ENCODE measurements at places on chromosomes 1 and 21. TPM values are rescaled to one million over a fixed set of nuclear protein-coding genes. Genes with fewer than 3 reads are reported as not detected.
A peak's percentile ranks its signal among the peaks of the same experiment; 100 is the strongest.

SELL gene
- 0.24 TPM for total RNA-seq

GUCA2A gene
- not detected for total RNA-seq

DIO1 gene
- not detected for total RNA-seq

KRTAP25-1 gene
- not detected for total RNA-seq

SLC25A34 gene
- total RNA-seq = 11.2 TPM

OR6Y1 gene
- not detected for total RNA-seq

LORICRIN gene
- total RNA-seq = not detected

FBLIM1 gene
- 3.9 TPM for total RNA-seq

GPR3 gene
- not detected for total RNA-seq

S1PR1 gene
- 47.7 TPM for total RNA-seq

BSND gene
- not detected for total RNA-seq

CACNA1S gene
- 78.5 TPM for total RNA-seq

TP73 gene
- not detected for total RNA-seq

TDRD10 gene
- total RNA-seq = 4.2 TPM

DNA sequence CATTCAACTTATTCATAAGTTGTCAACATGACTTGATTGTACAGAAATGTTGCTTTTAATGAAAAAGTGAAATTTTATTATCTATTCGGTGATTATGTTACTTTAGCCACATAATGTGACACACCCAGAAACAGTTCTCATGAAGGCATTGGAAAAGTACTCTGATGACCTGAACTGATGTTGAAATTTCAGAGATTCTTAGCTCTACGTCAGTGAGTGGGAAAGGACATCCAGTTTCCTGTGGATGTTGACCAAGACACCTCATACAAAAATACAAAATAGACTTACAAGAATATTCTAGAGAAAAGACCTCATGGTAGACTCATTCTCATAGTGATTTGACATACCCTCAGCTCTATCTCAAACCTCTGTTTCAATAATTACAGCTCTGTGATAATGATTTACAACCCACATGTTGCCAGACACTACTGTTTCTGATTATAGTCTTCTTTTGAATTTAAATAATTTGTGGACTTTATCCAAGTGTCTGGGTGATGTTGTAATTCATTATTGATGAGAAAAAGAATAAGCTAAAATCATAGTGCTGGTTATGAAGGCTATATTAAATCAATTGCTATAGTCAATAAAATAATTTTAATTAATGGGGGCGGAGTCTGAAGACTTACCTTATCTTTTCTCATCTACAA, 37.3 kb downstream of the KCNK2 start:
- no peak for DNase-seq

DNA sequence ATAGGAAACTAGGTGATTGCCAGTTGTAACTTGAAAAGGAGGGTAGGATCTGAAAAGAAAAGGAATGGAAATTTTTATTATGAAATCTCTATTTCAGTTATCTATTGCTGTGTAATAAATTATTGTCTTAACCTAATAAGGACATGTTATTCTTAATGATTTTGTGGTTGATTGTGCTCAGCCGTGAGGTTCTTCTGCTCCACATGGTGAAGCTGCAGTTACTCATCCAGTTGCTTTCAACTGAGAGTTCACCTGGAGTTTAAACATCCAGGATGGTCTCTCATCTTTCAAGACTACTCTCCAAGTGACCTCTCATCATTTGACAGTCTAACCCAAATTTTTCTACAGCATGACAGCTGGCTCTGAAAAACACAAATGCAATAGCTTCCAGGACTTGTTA, 96.0 kb downstream of the ATG4C start:
- DNase-seq = no peak

GRCh38 chr1:246923900-246924299, 7.8 kb downstream of the AHCTF1 start:
- no peak for DNase-seq

DNA sequence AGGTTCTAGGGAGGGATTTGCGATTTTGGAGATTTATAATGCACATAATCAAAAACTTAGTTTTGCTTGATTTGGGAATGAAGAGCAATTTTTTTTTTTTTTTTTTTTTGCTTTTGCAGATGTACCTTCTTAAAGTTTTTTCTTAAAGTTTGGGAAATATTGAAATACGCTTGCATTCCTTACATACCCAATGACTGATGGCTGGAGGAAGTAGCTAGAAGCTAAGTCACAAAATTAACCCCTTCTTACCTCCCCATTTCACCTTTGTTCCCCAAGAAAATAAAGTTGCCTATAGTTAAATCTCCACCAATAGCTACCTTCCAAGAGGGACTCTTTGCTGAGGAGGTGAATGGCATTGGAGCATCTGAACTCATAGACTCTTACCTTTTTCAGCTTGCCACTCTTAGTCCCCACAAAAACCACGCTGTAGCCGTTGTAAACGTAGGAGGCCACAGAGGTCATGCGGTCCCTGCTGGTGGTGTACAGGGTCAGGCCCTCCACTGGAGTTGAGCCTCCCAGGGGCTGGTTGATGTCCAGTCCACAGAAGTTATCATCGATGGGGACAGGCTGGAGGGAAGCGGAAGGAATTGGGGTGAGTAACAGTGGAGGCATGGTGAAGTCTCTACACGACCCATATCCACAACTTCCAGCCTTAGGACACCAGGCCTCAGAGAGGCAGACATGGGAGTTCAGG, 34.1 kb downstream of the PLXNA2 start:
- no peak for DNase-seq

DNA sequence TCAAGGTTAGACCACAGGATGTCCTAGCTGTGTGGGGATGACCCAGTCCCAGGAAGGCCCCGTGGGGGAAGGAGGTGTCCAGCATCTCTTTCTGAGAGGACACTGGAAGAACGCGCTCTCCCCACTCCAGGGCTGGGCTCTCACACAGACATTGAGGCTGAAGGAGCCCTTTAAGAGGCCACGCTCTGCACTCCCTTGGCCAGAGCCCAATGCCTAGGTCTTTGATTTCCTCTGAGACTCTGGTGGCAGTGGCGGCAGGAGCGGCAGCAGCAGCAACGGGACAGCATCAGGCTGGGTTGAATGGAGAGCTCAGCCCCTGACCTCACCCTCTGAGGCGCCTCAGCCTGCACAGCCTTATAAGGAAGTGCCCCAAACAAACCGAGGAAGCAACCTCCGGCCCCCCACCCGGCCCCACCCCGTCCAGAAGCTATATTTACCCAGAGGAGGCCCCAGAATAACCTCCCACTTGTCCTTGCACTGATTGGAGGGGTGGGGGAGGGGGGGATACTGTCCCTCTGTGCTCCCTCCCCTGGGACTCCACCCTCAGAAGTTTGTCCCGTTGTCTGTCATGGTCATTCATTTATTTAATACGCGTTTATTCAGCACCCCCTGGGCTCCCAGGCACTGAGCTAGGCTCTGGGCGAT, 12.3 kb downstream of the NES start:
- DNase-seq = no peak

GRCh38 chr1:1982379-1983232, 21.0 kb downstream of the CFAP74 start:
- no peak for DNase-seq

- no peak for DNase-seq
Observed at GRCh38 chr21:32403201-32403777, 9.2 kb upstream of the EVA1C start.

DNA sequence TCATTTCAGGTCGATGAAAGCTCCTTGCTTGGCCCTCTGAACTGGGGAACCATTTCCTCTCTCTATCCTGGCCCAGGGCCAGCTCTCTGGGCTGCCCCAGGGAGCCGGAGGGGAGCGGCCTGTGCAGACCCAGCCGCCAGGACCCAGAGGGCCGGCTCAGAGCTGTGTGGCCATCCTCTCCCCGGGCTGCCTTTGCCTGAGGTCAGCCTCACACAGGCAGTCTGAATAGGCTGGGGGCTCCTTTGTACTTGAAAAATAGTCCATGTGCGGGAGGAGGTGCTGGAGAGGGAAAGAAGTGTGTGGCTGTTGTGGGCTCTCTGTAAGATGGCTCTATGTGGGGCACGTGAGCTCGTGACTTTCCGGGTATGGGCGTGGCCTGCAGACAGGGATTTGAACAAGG, 275.1 kb upstream of the VAMP3 start:
- no peak for DNase-seq

- DNase-seq = no peak
Observed at GRCh38 chr1:68811806-68812205, 314.9 kb upstream of the DEPDC1 start.

DNA sequence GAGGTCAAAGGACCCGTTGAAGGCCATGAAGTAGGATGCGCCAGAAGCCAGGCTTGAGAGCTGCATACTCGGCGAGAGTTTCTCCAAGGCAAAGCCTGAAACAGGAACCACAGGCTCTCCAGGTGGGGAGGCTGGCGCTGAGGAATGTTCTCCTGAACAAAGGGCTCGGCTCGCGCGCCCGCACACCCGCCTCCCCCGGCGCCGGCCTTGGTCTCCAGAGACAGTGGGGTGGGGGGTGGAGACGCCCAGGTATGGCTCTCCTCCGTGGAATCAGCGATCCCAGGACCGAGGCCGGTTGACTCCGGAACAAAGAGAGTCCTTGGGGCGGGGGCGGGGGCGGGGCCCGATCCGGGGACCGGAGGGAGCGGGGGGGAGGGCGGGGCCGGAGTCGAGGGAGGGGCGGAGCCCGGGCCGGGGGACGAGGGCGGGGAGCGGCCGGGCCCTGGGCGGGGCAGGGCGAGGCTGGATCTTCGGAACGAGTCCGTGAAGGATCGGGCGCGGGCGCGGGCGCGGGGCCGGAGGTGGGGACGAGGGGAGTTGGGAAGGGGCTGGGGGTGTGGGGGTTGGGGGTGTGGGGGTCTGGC, 85.0 kb downstream of the NKAIN1 start:
- DNase-seq = peak; percentile 56

DNA sequence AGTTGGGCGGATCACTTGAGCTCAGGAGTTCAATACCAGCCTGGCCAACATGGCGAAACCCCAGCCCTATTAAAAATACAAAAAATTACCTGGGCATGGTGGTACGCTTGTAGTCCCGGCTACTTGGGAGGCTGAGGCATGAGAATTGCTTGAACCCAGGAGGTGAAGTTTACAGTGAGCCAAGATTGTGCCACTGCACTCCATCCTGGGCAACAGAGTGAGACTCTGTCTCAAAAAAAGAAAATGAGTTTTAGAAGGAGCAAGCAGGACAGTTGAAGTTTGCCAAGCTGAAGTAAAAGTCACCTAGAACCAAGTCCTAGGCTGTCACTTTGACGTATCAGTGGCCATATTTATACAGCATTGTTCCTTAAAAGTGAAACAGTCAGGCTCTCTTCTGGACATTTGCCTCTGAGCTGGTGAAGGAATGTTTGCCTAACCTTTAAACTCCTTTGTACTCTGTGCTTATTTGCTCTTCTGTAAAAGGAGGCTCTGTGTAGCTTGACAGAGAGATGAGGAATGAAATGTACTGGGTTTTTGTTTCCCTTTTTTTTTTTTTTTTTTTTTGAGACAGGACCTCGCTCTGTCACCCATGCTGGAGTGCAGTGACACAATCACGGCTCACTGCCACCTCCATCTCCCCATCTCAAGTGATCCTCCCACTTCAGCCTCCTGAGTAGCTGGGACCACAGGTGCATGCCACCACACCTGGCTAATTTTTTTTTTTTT, 2.8 kb downstream of the RAB4A start:
- DNase-seq = no peak

DNA sequence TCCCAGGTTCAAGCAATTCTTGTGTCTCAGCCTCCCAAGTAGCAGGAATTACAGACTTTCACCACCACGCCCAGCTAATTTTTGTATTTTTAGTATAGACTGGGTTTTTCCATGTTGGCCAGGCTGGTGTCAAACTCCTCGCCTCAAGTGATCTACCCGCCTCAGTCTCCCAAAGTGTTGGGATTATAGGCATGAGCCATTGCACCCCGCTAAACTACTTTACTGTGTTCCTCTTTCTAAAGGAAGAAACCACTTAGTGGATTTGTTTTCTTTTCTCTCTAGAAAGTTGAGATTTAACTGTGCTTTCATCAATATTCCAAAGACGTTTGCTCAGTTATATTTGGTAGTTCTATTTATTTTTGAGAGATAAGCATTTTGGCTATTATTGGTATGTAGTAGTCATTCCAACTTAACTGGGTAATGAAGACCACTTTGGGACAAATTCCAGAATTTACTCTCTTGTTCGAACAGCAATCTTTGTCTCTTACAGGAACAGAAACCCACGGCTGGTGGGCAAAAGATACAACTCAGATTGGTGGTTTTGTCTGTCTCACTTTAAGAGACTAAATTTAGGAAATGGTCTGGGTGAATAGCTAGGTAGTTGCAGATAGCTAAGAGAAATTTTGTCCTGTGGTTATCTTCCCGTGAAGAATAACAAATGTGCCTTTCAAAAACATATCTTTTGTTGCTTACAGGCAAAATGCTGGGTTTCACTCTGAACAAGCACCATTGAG, 103.5 kb upstream of the CD55 start:
- DNase-seq = no peak

DNA sequence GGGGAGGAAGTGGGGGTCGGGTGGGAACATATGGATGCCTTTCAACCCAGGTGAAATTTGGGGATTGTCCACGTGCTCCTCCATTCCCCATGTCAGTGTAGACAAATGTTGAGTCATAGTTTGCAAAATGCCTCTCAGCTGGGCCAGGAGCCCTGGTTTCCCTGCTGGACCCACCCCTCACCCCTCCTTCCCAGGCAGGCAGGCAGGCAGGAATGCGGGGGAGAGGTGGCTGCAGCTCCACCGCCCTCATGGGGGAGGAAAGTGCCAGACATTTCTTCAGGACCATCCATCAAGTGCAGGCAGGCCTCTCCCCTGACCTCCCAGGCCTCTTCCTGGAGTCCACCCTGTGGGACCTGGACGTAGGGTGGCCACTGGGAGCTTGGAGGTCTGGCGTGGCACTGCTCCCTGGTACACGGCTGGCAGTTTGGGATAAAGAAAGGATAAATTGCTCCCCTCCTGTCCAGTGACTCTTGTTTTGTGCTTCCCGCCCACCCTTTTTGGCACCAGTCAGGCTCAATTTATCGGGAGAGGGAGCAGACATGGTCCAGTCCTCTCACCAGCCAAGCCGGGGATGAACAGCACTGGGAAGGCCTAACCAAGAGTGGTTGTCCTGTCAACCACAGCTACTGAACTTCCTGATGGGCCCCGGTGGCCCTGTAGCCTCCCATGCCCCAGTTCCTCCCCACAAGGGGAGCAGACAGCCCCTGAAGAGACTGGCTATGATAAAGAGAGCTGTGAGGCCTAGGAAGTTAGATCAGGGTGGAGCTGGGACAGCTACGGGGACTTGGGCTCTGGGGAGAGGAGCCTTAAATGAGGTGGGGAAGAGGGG, 18.9 kb downstream of the NPR1 start:
- DNase-seq = no peak

All from gastrocnemius medialis (tissue), 4 donors.